ENCODE measurements at places on chromosomes 4 and X. TPM values are rescaled to one million over a fixed set of nuclear protein-coding genes. Genes with fewer than 3 reads are reported as not detected.

Gene DDX53
- not detected for total RNA-seq

Gene UGT2B7
- total RNA-seq: not detected

Gene STATH
- total RNA-seq: not detected

Gene CDKL5
- 5.7 TPM for total RNA-seq

Gene SPIN3
- 22.7 TPM for total RNA-seq

Gene NKAP
- 15.1 TPM for total RNA-seq

GRCh38 chr4:8585186-8585585 lies 5.0 kb downstream of the GPR78 start:
- H3K4me1 ChIP-seq: no peaks in the 10 kb centered on the region
- H3K4me3 ChIP-seq: no peak overlapping the region
- H3K36me3 ChIP-seq: no peaks in the 10 kb centered on the region

DNA sequence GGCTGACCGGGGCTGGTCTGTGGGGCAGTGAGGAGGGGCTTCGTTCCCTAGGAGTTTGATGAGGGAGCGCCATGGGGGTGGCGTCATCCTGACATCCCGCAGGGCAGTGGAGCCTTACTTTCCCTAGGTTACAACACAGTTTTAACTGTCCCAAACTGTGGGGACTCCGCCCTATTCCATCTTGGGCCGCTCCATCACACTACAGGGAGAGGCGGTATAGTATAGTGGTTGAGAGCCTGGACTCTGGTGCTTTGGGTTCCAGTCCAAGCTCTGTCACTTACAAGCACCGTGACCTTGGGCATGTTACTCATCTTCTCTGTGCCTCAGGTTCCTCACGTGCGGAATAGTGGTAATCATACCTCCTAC lies 44.2 kb downstream of the ZNF185 start:
- peak overlapping the region; percentile 52 for H3K4me3 ChIP-seq
- no peak for DNase-seq
- H3K36me3 ChIP-seq: no peaks in the 10 kb centered on the region
- peak overlapping the region; percentile 53 for H3K27ac ChIP-seq
- H3K27me3 ChIP-seq: no peaks in the 10 kb centered on the region

DNA sequence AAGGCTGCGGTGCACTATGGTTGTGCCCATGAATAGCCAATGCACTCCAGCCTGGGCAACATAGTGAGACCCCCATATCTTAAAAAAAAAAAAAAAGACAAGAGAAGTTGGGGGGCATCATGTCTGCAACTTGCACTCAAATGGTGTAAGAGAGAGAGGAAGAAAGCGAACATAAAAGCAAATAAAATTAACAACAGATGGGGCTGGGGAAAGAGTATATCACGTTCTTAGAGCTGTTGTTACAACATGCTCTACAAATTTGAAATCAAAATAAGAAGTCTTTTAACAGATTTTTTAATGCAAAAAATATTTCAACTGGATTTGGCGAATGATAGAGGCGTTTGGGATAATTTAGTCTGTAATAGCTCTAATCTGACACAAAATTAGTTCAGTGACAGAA lies 144.9 kb downstream of the FNIP2 start:
- no peak overlapping the region for H3K4me3 ChIP-seq
- DNase-seq: no peak
- no peak overlapping the region for H3K27ac ChIP-seq
- no peaks in the 10 kb centered on the region for H3K4me1 ChIP-seq
